ENCODE measurements at places on chromosomes 12 and 14.

DNA sequence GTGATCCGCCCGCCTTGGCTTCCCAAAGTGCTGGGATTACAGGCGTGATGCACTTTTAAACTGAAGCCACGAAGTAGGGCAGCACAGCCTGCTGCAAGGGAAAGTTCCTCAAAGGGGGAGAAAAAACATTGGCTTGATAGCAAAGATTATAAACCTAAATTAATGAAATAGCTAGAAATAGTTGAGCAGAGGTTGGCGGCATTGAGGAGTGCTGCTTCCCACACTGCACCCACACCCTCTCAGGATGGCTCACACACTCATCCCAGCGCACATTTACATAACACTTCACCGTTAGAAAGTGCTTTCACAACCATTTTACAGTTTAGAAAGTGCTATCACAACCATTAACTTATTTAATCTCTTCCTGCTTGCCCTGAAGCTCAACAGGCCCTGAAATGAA is 44.4 kb upstream of the TCL1A start:
- DNase-seq = no peak

GRCh38 chr14:24734917-24735500 is 101.0 kb upstream of the GZMB start:
- peak; percentile 44 for DNase-seq

DNA sequence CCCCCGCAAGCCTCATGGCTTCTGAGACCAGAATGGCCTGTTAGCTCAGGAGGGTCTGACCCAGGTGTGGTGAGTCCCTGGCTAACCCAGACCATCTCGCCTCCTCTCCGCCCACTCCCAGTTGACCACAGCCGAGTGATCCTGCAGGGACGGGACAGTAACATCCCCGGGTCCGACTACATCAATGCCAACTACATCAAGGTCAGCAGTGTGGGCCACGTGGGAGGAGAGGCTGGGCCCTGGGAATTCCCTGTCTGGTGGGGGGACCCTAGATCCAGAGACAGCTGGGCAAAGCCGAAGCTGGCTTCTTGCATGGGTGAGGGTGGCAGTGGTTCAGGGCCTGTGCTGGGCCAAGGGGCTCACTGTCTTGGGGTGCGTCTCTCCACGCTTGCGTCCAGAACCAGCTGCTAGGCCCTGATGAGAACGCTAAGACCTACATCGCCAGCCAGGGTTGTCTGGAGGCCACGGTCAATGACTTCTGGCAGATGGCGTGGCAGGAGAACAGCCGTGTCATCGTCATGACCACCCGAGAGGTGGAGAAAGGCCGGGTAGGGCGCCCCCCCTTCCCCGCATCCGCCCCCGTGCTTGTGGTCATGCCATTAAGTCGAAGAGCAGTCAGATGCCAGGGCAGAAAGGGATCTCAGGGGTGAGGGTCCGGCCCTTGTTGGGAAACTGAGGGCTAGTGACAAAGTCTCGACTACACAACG is 5.0 kb downstream of the PTPN6 start:
- DNase-seq = no peak

GRCh38 chr12:47082283-47082682 is 2.5 kb upstream of the AMIGO2 start:
- DNase-seq = no peak

- DNase-seq = no peak
Observed at GRCh38 chr14:31461545-31461944, 4.2 kb upstream of the DTD2 start.

DNA sequence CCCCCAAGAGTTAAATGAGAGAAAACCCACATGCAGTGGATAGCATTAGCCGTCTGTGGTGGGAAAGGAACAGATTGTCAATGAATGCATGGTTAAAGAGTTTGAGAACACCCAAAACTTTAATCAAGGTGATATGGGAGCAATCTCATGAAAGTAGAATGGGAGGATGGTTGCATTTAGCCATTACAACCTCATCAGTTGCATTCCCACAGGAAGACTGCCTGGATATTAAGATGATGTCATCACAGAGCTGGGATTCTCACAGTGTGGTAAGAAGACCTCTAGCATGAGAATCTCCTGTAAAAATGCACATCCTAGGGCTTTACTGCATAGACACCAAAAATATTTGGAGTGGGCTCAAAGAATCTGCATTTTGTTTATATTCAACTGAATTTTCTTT is 284.9 kb downstream of the RGS6 start:
- DNase-seq = no peak

GRCh38 chr14:77319422-77319821 is 1.3 kb downstream of the POMT2 start:
- no peak for DNase-seq

DNA sequence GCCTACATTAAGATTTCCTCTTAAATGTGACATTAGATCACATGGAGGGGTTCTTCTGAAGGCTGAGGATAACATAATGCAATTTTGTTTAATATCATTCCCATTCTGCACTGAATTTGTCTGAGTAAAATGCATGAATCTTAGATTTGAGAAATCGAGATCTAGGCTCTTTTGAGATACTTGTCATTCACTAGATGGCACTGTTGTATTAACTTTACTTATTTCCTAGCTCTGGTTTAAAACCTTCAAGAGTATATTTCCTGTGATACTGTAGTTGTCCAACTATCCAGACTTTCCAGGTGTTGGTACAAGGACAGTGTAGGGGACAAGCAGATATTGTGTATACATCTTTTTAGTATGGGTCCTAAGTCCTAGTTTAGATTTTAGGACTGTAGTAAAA is 91.7 kb upstream of the SEL1L start:
- no peak for DNase-seq

GRCh38 chr14:65462411-65462810 is 49.9 kb downstream of the FUT8 start:
- DNase-seq = no peak

DNA sequence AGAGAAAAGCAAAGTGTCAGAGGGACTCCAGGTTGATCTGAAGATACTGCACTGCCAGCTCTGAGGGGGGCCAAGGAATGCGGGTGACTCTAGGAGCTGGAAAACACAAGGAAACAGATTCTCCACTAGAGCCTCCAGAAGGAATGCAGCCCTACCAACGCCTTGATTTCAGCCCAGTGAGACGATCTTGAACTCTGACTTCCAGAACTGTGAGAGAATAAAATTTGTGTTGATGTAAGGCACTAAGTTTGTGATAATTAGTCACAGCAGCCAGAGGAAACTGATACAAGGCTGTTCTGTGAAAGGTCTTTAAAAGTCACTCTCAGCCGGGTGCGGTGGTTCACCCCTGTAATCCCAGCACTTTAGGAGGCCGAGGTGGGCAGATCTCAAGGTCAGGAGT is 34.2 kb downstream of the CKAP4 start:
- DNase-seq = no peak

DNA sequence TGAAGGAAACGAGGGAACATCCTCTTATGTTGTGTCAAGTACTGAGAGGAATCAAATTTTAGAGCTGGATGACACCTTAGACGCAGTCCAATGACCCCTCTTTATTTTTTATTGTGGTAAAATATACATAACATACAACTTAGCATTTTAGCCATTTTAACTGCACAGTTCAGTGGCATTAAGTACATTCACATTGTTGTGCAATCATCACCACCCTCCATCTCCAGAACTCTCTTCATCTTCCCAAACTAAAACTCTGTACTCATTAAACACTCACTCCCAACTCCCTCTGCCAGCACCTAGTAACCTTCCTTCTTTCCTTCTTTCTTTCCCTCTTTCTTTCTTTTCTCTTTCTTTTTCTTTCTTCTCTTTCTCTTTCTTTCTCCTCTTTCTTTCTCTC is 97.2 kb upstream of the SLC24A4 start:
- no peak for DNase-seq

DNA sequence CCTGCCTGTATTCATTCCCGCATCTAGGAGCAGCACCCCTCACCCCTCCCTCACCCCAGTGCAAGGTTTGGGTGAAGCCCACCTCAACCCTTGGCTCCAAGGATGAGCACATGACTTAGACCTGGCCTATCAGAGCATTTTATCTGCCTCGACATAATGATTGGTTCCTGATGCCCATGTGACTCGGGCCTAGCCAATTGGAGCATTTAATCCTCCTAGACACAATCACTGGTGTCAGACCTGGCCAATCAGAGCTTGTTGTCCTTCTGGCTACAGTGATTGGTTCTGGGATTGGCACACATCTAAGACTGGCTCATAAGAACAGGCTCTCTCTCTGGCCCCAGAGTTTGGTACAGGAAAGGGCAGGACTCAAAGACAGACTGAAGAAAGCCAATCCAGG is 73.1 kb upstream of the MYL2 start:
- DNase-seq = no peak

- DNase-seq = no peak
Observed at GRCh38 chr14:97723351-97723750, 926.2 kb downstream of the VRK1 start.

- peak; percentile 25 for DNase-seq
Observed at GRCh38 chr12:43444940-43445564, 107.0 kb downstream of the ADAMTS20 start.

Data from T-helper 2 cell (primary cell).